Spleen (tissue), 13 donors: ENCODE measurements at places on chromosomes 5 and 9. TPM values are rescaled to one million over a fixed set of nuclear protein-coding genes. Genes with fewer than 3 reads are reported as not detected.

GRCh38 chr5:61450493-61451279 lies 118.6 kb downstream of the ZSWIM6 start:
- DNase-seq, result no peak

DNA sequence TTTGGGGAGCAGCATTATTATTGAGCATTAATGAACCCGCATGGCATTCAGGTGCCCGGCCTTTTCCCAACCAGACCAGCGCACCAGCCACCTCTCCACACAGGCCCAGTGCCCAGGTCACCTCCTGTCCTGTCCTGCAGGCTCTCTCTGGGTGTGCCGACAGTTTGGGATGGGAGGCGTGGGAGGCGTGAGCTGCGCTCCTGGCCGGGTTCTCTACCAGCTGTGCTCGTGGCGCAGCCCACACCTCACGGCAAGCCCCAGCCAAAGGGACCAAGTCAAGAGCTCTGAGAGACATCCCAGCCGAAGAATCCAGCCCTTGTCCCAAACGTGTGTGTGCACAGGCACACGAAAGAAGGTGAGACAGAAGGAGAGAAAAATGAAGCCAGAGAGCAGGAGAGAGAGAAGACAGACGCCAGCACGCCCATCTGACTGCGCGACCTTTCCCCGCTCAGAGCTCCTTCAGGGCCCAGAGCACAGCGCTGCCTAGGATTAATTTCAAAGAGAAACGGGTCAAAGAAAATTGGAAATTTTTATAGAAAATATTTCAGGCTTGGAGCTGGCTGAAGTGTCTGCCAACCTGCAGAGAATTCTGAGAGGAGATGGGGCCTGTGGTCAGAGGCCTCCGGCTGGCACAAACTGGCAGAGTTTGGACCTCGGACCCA lies 81.7 kb downstream of the ADAMTS2 start:
- DNase-seq, result no peak

- DNase-seq, result no peak
Measured at GRCh38 chr9:13111778-13112177, 167.7 kb downstream of the MPDZ start.

- no peak for DNase-seq
Measured at GRCh38 chr5:76782444-76782843, 36.4 kb upstream of the F2RL1 start.

DNA sequence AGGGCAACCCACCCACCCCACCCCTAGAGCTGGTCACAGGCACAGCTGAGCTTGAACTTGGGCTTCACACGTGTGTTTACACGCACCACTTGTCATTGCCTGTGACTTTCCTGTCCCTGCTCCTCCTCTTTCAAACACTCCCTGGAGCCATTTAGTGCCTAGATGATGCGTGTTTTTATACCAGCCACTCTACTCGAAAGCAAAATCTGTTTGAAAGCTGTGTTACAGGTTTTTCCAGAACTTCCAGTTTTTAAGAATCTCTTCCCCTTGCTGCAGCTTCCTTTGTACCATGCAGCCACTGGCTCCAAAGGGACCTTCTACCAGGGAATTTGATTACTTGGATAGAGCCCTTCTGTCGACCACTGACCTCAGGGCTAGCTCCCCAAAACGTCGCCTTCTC lies 78.8 kb upstream of the SPRY4 start:
- no peak for DNase-seq

- DNase-seq, result no peak
Measured at GRCh38 chr5:109102096-109102690, 307.6 kb downstream of the PJA2 start.

GRCh38 chr5:122940890-122941289 lies 95.5 kb downstream of the SNX24 start:
- no peak for DNase-seq

DNA sequence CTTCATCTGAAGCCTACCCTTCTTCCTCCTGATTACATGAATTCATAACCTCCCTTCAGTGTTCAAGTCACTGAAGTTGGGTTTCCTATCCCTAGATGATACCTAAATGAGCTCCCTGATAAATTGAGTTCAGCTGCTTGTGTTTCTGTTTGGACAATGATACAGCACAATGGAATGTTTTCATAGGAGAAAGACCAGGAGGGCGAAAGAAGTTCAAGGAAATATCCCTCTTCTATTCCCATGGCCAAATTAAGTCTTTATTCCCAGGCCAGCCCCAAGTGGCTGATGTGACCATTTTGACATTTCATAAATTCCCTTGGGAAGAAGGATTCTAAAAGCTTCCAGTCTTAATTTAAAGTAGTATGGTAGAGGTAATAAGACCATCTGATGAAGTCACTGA lies 555.8 kb upstream of the CLINT1 start:
- no peak for DNase-seq

DNA sequence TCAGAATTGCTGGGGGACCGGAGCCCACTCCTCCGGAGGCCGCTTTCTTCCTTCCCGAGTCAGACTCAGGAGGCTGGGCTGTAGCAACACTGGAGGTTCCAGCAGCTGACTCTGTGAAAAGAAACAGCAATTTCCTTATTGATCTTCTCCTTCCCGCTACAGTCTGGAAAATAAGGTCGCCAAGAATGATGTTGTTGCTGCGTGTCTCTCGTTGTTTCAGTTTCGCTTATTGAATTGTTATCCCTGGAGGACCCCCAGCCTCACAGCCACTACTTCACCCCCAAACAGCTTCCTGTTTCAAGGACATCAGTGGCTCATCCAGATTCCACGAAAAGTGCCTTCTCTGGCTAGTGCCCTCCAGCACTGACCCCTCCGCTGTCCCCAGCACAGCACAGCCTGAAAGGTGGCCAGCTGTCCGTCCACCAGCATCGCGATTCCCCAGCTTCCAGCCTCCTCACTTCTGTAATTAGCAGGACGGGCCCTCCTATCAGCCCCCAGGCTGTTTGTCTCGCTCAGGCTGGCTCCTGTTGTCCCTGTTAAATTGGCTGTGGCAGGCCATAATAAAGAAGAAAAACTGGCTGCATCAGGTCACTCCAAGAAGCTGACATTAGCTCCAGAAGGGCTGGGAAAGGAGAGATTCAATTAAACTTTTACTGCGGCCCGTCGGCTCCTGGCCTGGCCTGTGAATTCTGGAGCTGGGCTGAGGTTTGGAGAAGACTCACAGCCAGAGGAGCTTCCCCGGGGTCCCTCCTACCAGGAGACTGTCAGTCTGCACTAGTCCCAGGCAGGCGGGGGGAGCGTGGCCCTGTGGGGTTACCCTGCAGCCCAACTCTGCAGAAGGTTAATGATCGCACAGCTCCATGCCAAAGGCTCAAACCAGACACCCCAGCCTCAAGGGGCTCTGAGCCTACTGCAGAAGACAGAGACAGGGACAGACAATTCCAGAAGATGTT lies 40.5 kb downstream of the OLFM1 start:
- DNase-seq, result no peak

DNA sequence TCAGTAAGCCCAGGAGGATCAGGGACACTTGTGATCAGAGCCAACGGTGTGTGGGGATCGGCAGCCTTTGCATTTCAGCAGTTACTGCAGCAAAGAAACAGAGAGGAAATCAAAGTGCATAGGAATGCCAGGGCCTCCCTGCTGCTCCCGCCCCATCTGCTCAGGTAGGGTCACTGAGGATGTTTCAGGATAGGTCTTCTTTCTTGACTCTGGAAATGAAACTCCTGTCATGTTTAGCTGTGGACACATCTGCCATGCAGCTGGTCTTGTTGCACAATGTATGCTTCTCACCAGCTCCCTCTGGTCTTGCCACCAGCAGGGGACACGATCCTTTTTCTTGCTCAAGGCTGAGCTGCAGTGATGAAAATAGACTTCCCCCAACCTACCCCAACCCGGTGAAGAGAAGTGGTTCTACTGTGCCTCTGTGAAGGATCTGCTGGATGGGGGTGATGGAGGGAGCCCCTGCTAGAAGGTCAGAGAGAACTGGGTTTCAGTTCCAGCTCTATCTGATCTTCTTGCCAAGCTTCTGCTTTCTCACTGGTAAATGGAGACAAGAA lies 185.2 kb upstream of the KLF4 start:
- no peak for DNase-seq

DNA sequence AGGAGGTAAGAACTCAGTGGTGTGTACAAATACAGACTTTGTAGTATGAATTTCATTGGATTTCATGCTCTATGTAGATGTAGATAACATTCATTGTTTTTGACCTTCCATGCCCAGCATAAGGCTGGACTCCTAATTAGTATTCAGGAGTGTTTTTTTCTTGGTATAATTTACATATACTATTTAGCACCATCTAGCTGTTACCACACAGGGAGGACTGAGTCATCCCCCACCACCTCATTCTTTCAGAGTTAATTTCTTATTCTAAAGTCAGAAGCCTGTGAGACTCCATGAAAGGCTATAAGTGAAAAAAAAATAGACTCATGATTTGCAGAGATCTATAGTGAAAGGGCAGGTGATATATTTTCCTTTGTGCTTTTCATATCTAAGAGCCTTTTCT lies 555.0 kb downstream of the PRR16 start:
- DNase-seq, result no peak

DNA sequence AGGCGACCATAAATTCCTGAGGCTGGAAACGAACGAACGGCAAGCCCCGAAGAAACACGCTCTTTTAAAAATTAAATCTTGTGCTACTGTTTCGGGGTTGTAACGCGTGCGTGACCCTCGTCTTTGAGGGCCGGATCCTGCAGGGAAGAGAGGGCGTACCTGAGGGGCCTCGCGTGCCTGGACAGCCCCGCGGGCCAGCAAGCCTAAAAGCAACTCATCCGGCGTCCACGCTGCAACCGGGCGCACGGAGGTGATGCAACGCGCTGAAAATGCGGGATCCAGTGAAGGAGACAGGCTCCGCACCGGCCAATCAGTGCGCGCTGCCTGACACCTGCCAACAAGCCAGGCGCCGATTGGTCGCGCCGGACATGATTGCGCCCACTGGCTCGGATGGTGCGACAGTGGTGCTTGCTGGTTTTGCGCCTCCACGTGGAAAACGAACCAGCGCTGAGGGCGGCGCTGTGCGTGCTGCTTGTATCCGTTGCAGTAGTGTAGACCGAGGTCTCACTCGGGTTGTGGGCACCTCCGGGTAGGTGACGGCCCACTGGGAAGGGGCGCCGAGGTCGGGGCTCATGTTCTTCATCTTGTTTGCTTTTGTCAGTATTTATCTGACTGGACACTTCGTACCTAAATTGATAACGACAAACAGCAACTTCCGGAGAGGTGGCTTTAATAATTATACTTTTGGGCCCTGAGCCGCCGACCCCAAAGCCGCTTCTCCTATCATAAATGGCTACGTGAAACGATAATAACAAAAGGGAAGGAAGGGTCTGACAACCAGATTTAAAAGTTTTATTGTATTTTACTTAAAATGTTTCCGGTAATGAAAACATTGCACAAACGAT lies at the start of gene IARS1:
TSS of gene IARS1 (minus strand) at position 246 of the 845 bp plus-strand sequence. CDS start 4,278 bp downstream, outside the sequence.
- DNase-seq, result peak; percentile 98

GRCh38 chr5:44402084-44402483 lies 12.9 kb upstream of the FGF10 start:
- DNase-seq, result no peak

DNA sequence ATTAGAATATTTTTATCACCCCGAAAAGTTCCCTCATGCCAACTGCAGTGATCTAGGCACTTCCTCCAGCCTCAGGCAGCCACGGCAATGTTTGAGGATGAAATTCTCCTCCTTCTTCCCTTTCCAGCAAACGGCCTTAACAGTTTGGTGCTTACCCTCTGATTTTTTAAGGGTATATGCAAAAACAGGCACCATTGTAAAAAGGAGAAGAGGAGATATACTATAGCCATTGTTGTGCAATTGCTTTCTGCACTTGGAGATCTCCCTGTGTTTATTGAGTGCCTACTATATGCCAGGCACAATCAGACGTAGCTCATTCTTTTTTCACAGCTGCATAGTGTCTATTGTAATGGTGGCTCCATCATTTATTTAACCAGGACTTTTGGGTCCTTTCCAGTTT lies 29.4 kb downstream of the GSN start:
- no peak for DNase-seq

- no peak for DNase-seq
Measured at GRCh38 chr5:39654715-39655114, 229.9 kb upstream of the DAB2 start.

DNA sequence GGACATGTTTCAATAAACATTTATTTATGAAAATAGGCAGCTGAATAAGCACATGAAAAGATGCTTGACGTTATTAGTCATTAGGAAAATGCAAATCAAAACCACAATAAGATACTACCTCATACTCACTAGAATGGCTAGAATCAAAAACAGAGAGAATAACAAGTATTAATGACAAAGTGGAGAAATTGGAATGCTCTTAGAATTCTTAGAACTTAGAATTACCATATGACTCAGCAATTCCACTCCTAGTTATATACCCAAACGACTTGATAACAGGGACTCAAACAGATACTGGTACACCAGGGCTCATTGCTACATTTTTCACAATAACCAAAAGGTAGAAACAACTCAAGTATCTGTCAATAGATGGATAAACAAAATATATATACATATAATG lies 15.1 kb upstream of the TRIM36 start:
- no peak for DNase-seq

DNA sequence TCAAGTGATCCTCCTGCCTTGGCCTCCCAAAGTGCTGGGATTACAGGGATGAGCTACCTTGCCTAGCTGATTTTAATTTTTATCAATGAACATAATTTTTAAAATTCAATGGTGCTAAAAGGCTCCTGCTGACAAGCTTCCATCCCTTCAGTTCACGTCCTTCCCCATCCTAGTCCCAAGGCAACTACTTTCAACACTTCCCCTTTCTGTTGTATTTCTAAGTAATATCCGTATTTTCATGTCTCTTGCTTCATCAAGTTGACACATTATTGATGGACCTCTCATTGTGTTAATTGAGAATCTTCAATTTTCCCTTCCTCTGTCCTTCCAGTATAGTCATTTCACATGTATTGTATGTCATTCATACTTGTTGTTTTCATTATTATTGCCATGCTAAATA lies 93.8 kb upstream of the RASGRF2 start:
- no peak for DNase-seq

- DNase-seq, result no peak
Measured at GRCh38 chr5:124030043-124030491, 518.1 kb downstream of the CSNK1G3 start.

- DNase-seq, result no peak
Measured at GRCh38 chr5:30768056-30768690, 425.3 kb upstream of the CDH6 start.

TEK gene
- 54.3 TPM for total RNA-seq

LHX6 gene
- 0.41 TPM for total RNA-seq

WNT8A gene
- not detected for total RNA-seq

ST8SIA4 gene
- 48.3 TPM for total RNA-seq

SLC46A2 gene
- total RNA-seq, result 0.51 TPM

STING1 gene
- total RNA-seq, result 108 TPM

GPR151 gene
- total RNA-seq, result not detected

IRX2 gene
- not detected for total RNA-seq

RALGPS1 gene
- 13.4 TPM for total RNA-seq

LCN1 gene
- total RNA-seq, result not detected

CARTPT gene
- total RNA-seq, result not detected

FBP1 gene
- 15.4 TPM for total RNA-seq

RNF208 gene
- 3.3 TPM for total RNA-seq
